Right ventricle myocardium superior (tissue), 1 donor: ENCODE measurements at places on chromosomes 6 and 20.

GRCh38 chr20:53828088-53828681 lies 234.5 kb upstream of the ZNF217 start:
- DNase-seq, result no peak

- DNase-seq, result peak; percentile 64
Measured at GRCh38 chr6:125747589-125748405, 1.6 kb upstream of the HEY2 start.

GRCh38 chr6:87444362-87444761 lies 28.4 kb upstream of the SLC35A1 start:
- no peak for DNase-seq

- DNase-seq, result no peak
Measured at GRCh38 chr6:53741034-53741823, 53.6 kb upstream of the LRRC1 start.

- DNase-seq, result no peak
Measured at GRCh38 chr20:51034476-51034875, 11.6 kb upstream of the KCNG1 start.
